Lower lobe of right lung (tissue), 2 donors: ENCODE measurements at places on chromosomes 5 and 9. TPM values are rescaled to one million over a fixed set of nuclear protein-coding genes. Genes with fewer than 3 reads are reported as not detected.

DNA sequence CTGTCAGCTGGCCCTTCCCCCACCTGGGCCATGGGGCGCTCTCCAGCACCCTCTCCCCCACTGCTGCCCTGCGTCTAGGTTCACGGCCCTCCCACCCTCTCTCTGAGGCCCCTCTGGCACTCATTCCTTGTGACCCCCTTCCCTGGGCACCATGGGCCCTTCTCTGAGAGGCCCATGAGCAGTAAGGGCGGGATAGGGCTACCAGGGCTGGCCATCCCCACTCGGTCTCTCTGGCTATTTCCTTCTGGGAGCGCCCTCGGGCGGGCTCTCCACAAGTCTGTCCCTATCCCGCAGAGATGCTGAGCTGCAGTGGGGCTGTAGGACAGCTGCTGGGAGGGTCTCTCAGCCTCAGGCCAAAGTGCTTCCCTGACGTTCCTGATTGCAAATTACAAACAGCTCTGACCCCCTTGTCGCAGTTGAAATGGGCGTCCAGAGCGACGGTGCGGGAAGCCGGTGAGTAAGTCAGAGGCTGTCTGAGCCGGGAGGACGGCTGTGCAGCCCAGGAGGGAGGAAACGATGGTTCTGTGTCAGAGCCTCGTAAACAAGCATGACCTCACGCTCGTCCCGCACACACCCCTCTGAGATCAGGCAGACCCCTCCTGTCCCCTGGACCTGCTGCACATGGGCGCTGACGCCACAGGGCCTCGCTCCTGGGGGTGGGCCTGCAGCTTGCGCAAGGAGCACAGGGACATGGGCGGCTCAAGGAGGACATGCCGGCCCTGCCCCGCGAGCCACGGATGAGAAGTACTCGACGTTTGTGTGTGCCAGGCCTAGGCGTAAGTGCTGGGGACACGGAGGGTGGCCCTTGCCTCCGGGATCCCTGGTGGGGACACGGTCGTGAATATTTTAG is 36.3 kb upstream of the GFPT2 start:
- no peak overlapping the region for H3K4me3 ChIP-seq
- H3K4me1 ChIP-seq: no peaks in the 10 kb centered on the region
- H3K27ac ChIP-seq: no peak overlapping the region
- no peak for DNase-seq
- H3K27me3 ChIP-seq: no peaks in the 10 kb centered on the region

GRCh38 chr9:22124263-22125011 is 115.3 kb upstream of the CDKN2B start:
- no peak overlapping the region for H3K27ac ChIP-seq
- H3K4me3 ChIP-seq: no peak overlapping the region
- H3K27me3 ChIP-seq: no peaks in the 10 kb centered on the region
- H3K36me3 ChIP-seq: no peaks in the 10 kb centered on the region
- peaks cover 6% of the 10 kb centered on the region for H3K4me1 ChIP-seq

DNA sequence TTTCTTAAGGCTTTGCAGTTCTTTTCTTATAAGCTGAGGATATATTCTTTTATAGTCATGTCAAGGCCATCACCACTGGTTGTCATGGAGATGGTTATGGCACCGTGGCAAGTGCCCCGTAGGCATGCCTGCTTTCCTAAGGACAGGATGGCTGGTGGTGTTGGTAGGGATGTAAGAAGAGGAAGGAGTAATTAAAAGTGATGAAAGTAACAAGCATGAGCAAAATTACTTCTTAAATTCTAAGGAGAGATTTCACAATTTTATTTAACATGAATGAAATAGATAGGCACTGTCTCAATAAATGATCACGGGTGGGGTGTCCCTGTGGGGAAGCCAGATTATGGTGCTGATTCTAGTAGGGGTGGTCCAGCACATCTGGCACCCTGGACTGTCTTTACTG is 290.2 kb upstream of the KLF4 start:
- DNase-seq: no peak
- H3K4me1 ChIP-seq: peaks cover 8% of the 10 kb centered on the region
- H3K27ac ChIP-seq: no peak overlapping the region
- no peaks in the 10 kb centered on the region for H3K36me3 ChIP-seq
- no peak overlapping the region for H3K4me3 ChIP-seq

DNA sequence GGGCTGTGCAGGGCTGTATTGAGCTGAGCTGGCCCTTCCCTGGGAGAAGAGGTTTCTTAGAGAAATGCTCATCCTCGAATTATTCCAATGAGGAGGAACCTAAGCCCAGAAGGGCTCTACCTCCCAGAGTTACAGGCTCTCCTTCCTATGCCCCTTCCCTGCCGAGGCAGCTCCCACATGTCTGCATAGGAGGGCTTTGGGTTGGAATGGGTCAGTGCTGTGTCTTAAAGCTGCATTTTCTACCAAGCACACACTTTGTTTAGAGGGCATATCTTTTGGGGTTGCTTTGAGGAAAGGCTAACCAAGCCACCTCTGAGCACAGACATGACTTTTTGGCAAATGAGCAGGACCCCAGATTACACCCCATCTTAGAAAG is 9.1 kb downstream of the NEK6 start:
- H3K36me3 ChIP-seq: peaks cover 16% of the 10 kb centered on the region
- DNase-seq: no peak
- no peaks in the 10 kb centered on the region for H3K27me3 ChIP-seq
- peak overlapping the region; percentile 70 for H3K27ac ChIP-seq

DNA sequence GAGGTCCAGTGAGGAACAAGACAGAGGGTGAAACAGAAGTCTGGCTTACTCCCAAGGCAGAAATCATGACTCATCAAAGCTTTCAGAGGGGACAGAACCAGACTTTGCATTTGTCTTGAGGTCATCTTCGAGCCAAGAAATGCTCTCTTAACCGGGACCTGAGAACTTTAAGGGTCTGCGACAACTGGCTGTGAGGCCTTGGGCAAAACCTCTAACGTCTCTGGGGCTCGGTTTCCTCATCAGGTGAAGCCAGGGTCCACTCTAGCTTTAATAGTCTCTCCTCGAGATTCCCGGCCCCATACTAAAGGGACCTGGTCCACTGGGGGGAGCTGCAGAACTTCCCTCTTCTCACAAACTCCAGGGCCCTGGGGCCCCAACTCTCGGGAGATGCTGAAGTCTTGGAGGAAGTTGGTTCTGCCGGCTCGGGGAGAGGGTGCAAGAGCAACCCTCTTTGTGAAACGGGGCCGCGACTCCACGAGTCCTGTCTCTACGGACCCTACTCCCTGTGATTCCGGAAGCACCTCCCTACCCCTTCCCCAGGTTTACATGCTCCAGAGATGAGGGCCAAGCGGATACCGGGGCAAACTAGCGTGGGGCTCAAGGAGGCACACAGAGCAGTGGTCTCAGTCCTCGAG is 2.6 kb downstream of the GLIS3 start:
- H3K4me1 ChIP-seq: peaks cover 20% of the 10 kb centered on the region
- peaks cover 15% of the 10 kb centered on the region for H3K27me3 ChIP-seq
- no peaks in the 10 kb centered on the region for H3K36me3 ChIP-seq

- DNase-seq: no peak
- H3K4me3 ChIP-seq: no peak overlapping the region
- H3K4me1 ChIP-seq: no peaks in the 10 kb centered on the region
- H3K27ac ChIP-seq: no peak overlapping the region
Observed at GRCh38 chr9:116003397-116003796, 150.2 kb upstream of the PAPPA start.

DNA sequence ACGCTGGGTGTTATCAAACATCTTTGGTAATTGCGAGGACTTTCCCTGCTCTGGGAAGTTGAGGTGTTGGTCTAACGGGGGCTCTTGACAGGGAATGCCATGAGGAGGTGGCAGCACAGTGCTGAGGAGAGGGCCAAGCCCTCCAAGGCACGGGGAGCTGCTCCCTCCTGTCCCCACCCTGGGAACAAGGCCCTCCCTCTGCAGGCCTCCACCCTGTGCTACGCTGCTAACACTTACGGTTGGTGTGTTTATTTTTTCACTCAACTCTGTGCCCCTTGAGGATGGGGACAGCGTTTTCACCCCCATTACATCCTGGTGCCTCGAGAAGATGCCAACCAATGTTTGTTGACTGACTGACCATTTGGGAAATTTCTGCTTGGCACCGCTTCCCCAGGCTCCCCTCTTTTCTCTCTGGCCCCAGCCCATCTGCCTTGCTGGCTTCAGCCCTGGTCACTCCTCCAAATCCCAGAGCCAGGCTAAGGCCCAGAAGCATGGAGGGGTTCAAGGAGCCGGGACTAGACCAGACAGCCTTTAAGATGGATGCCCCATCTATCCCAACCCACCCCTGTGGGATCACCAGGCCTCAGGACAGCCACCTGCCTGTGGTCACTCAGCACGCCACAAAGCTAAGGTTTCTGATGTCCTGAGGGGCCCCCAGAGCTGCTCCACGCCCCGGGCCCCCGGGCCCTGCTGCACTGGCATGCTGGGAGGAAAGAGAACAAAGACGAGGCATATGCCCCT is 125.7 kb downstream of the BARX1 start:
- no peak overlapping the region for H3K4me3 ChIP-seq
- peaks cover 21% of the 10 kb centered on the region for H3K4me1 ChIP-seq
- no peak overlapping the region for H3K27ac ChIP-seq
- no peak for DNase-seq

DNA sequence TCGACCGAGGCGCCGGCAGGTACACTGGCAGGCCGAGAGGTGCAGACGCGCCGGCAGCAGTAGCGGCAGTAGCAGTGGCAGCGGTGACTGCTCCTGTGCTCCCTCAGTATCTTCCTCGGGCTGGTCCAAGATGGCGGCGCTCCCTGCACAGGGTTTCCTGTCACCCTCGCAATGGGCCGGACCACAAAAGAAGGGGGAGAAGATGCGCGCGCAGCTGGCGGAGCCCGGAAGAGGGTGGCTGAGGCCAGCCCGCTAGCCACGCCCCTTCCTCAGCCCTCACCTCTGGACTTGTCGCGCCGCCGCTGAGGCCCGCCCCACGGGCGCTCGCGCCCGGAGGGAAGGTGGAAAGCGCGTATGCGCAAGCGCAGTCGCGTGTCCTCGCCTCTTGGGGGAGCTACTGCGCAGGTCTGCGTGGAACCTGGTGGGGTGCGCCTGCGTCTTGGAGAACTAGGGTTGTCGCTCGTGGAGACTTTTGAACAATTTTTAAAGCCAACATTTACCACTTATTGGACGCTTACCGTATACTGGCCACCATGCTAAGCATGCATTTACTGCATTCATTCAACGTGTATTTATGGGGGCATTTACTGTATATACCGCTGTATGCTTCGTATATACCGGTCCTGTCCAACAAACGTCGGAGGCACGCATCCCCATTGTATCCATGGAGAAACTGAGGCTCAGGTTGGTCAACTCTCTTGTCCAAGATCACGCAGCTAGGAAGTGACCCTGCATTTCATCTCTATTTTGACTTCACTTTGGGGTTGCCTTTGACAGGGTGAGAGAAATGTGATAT is at the start of gene RAB14:
Gene RAB14, minus strand, starts transcription at position 132 of the 796 bp plus-strand sequence. CDS start 8,457 bp downstream, outside the sequence.
- H3K27me3 ChIP-seq: no peaks in the 10 kb centered on the region
- peak within 1 kb of the TSS; percentile 94 for H3K27ac ChIP-seq
- H3K4me1 ChIP-seq: peaks cover 43% of the 10 kb centered on the region
- H3K36me3 ChIP-seq: no peaks in the 10 kb centered on the region

Gene RLN2
- total RNA-seq: 1.3 TPM

DNA sequence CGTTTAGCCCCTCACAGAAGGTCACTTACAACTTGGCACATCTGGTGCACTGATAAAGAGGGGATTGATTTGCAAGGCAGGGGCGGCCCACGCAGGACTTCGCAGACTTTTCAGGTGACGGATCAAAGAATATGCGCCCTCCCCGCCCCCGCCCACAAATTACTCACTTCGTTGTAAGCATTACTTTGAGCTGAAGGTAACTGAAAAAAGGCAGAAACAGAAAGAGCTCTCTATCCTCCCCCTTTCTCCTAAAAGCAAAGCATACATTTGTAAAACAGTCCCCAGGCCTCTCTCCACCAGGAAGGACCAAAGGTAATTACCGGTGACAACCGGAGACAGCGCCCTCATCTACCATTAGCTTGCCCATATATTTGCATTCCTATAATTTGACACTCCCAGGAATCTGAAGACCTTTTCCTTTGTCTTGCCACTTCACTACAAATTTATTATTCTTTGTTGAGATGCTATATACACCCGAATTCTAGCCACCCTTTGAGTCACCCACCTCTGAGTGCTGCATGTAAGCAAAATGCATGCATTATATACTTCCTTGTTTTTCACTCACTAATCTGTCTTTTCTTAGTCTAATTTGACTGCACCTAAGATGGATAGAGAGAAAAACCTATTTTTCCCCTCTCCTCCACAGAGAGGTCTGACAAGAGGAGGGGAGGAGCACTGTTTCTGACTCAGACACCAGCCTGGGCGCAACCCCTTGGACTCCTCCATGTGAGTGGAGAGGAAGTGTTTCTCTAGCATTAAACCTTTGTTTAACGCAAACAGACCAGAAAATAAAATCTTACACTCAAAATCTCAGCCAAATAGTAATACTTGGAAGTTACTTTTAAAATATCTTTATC is 74.7 kb upstream of the SPIN1 start:
- no peak for DNase-seq
- no peaks in the 10 kb centered on the region for H3K36me3 ChIP-seq
- no peak overlapping the region for H3K27ac ChIP-seq

Gene GFI1B
- total RNA-seq: 1.1 TPM

Gene IFNB1
- not detected for total RNA-seq

DNA sequence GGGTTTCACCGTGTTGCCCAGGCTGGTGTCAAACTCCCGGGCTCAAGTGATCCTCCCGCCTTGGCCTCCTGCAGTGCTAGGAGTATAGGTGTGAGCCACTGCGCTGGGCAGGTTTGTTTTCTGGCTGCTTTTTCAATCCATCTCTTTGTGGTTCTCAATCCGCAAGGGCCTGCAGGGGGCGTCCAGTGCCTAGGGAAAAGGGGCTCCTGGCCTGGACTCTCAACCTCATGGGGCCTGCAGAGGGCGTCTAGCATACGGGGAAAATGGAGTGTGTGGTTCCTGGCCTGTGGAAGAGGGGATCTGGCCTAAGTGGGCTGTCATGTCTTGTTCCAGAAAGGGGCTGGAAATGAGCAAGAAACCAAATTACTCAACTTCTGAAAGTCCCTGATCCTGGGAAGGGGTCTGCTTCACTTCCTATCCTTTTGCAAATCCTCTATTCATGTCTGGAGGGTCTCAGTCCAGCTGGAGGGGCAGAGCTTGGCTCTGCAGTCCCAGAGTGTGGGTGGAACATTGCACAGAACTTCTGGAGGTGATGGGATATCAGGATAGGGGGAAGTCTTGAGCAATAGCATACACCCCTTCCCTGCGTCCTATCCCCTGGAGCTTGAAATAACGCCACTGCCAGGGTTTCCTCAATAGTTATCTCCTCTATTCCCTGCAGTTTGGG is 12.7 kb upstream of the CCL27 start:
- peak; percentile 65 for DNase-seq
- H3K27ac ChIP-seq: no peak overlapping the region
- no peaks in the 10 kb centered on the region for H3K4me1 ChIP-seq
- no peak overlapping the region for H3K4me3 ChIP-seq

- H3K36me3 ChIP-seq: no peaks in the 10 kb centered on the region
- no peaks in the 10 kb centered on the region for H3K4me1 ChIP-seq
- no peak overlapping the region for H3K27ac ChIP-seq
- H3K4me3 ChIP-seq: no peak overlapping the region
- H3K27me3 ChIP-seq: no peaks in the 10 kb centered on the region
- DNase-seq: no peak
Observed at GRCh38 chr5:72045692-72046091, 61.6 kb upstream of the MAP1B start.

- H3K4me3 ChIP-seq: peak overlapping the region; percentile 98
- no peaks in the 10 kb centered on the region for H3K36me3 ChIP-seq
- DNase-seq: no peak
Observed at GRCh38 chr5:172007175-172008110, 1.0 kb upstream of the FBXW11 start.

GRCh38 chr5:169286572-169287300 is 14.2 kb downstream of the SLIT3 start:
- no peaks in the 10 kb centered on the region for H3K36me3 ChIP-seq
- H3K4me3 ChIP-seq: no peak overlapping the region
- no peak for DNase-seq
- H3K27me3 ChIP-seq: no peaks in the 10 kb centered on the region
- no peaks in the 10 kb centered on the region for H3K4me1 ChIP-seq

GRCh38 chr9:130997925-130998596 is 10.9 kb upstream of the LAMC3 start:
- peaks cover 7% of the 10 kb centered on the region for H3K4me1 ChIP-seq
- no peaks in the 10 kb centered on the region for H3K36me3 ChIP-seq
- H3K27ac ChIP-seq: no peak overlapping the region
- peaks cover 52% of the 10 kb centered on the region for H3K27me3 ChIP-seq
